ENCODE measurements at places on chromosomes 16 and 17.
A peak's percentile ranks its signal among the peaks of the same experiment; 100 is the strongest.

- DNase-seq = no peak
These were observed 31.5 kb downstream of the SMURF2 start for GRCh38 chr17:64630309-64631223.

DNA sequence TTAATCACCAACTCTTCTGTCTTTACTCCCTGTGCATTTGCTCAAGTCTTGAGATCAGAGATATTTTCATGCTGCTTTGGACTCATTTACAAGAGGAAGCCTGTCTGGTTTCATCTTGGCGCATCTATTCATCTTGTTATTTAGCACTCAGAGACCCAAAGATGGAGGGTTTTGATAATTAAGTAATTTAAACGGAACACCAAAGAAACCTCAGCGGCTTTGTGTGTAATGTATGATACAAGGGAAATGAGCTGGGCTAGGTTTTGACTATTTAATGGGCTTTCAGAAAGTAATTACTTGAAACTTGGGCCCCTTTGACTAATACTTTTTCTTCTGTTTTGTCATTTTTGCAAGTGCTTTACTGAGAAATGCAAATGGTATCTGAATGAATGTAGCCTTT, 66.2 kb upstream of the CACNG3 start:
- no peak for DNase-seq

DNA sequence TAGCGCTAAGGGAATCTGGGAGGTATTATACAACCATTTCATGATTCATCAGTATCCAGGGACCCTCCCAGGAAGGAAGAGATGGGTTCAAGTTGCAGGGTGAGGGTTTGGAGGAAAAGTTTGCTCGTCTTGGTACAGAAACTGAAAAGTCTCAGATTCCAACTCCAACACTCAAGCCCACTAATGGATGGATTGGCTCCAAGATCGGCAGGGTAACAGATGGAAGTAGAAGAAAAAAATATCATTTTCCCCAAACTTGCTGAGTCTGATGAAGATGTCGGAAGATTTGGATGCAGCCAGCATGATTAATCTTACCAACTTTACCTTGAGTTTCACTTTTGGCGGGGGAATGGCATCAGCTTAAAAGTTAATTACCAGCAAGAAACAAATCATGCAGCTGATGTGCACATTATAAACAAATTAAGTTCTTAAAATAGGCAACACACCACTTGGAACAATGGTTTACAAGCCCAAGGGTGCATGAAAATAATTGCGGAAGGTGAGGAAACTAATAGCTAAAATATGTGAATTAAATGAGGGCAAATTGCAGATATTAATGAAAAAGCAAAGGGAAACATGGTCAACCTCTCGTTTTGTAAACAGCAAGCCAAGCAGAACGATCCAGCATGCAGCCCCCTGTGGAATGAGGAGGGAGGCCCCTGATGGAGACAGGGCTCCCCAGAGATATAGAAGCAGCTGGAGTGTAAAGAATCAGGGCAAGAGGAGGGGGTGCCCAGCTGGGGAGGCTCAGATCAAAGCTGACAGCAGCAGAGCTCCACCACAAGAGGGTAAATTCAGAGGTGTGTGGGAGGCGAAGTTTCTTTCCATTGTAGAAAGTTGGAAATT, 44.1 kb upstream of the GRIN2A start:
- DNase-seq = no peak

DNA sequence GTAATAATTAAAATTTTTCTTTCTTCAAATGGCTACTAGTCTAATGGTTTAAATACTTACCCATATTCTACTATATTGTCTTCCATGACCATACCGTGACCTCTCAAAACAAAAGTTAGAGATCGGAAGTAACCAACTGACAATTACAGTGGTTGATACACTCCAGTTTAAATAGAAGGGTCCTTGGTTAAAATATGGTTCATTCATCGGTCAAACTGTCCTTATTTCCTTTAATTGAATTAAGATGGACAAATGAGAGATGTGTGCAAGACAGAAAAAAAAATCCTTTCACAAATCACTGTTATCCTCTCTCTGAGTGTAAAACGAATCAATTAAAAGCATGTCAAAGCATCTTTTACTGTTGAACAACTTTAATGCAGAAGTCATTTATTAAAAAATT, 214.3 kb upstream of the TBX2 start:
- DNase-seq = no peak

GRCh38 chr16:56815721-56816120, 49.3 kb upstream of the SLC12A3 start:
- DNase-seq = no peak

- DNase-seq = peak; percentile 66
These were observed 55.0 kb upstream of the CBFA2T3 start for GRCh38 chr16:89031715-89032659.

GRCh38 chr16:15517743-15518377, 83.5 kb downstream of the BMERB1 start:
- DNase-seq = no peak

DNA sequence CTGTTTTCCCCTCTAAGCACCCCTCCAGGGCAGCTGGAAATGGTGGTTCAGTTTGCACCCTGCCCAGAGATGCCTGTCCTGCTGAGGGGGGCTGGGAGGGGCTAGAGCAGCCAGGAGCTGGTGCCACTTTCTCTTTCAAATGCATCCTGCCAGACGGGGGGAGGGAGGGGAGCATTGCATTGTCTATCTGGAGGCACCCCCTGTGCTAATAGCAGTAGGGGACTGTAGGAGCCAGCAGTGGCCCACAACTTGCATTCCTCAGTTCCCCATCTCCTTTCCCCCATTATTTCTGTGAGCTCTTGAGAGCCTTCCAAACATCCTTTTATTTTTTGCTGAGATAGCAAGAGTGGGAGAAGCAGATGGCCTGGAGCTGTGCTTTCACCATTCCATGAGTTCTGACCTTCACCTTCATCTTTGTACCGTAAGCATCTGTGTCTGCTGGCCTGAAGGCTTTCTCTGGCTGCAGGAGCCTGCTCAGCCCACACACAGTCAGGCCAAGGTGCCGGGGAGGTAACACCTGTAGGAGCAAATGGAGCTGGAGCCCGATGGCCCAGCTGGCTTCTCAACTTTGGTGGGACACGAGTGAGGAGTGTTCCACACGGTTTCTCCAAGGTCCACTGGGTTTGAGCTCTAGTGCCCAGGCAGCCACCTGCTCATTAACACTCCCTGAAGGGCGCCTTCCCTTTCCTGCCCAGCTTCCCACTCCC, 5.2 kb downstream of the WFDC1 start:
- DNase-seq = no peak
